ENCODE measurements at places on chromosomes 6 and 20.
A peak's percentile ranks its signal among the peaks of the same experiment; 100 is the strongest.

GRCh38 chr20:61128701-61129269, 123.3 kb upstream of the CDH4 start:
- DNase-seq: no peak

GRCh38 chr6:151904631-151905030, 97.1 kb downstream of the ESR1 start:
- no peak for DNase-seq

DNA sequence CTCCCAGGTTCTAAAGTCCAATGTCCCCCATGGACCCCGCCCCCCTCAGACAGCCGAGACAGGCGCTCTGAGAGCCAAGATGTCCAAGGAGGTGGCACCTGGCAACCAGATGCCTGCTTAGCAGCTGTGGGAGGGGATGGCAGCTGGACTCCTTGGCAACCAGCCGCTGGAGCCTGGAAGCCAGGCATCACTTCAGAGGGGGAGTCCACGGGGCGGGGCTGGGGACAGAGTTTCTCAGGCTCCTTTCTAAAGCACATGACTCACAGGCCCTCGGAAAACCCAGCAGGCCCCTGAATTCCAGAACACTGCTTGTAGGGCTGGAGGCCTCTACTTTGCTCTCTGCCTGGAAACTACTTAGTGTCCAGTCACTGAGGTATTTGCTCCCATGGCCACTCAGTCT, 51.5 kb downstream of the PREX1 start:
- no peak for DNase-seq

DNA sequence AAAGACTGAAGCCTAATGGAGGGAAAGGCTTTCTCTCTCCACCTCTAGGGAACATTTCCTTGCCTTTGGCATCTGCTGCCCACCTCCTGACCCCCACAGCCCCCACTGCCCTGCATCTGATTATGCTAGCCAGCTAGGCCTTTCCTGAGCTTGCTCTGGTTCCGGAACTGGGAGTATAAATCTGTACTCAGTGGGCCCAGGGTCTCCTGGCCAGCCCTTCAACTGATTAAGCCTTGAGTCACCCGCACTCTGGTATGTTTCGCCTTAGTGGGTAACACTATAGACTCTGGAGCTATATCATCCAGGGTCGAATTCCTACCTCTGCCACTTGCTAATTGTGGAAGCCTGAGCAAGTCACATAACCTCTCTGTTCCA, 45.6 kb upstream of the RIPOR2 start:
- no peak for DNase-seq

GRCh38 chr6:54100411-54101006, 10.7 kb upstream of the MLIP start:
- DNase-seq: no peak

DNA sequence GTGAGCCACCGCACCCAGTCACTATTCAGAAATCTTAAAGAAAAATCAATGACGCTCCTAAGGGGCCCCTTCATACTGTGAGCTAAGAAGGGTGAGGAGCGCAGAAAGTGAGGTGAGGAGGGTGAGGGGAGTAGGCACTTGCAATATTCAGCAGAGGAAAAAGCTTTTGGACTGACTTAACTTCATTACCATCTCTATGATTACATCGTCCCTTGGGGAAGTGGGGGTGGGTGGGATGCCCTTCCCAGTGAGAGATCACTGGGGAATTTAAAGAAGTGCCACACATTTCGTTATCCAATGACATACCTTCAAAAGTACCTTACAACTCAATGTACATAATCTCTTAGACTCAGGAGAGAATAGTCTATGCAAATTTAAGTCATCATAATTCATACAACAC, 46.5 kb downstream of the SMLR1 start:
- no peak for DNase-seq

- DNase-seq: no peak
Observed at GRCh38 chr6:149229096-149229495, 88.4 kb upstream of the TAB2 start.

DNA sequence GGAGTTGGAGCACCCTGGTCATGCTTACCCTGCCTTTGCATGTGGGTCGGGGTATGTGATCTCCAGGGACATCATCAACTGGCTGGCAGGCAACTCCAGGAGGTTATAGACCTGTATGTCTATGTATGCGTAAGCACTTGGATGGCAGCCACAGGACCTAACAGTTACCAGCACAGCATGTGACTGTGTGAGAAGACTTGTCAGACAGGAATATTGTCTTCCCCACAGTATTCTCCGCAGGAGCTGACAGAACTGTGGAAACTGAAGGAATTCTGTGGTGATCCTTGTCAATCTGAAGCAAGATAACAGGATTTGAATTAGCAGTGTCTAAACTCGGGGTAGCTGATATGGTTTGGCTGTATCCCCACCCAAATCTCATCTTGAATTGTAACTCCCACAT, 59.2 kb downstream of the TMEM244 start:
- no peak for DNase-seq

DNA sequence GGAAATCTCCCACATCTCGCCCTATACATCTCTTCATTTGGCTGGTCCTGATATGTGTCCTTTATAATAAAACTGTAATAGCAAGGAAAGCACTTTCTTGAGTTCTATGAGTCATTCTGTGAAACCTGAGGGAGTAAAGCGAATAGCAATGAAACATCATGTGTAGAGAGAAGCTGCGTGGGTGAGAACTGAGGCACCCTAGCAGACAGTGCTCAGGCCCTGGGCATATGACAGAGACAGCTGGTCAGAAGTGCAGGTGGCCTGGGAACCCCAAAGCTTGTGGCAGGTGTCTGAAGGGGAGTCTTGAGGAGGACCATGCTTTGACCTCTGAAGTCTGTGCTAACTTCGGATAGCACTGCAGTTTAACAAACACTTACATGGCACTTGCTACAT, 1.3 kb upstream of the BLOC1S5 start:
- peak; percentile 64 for DNase-seq

DNA sequence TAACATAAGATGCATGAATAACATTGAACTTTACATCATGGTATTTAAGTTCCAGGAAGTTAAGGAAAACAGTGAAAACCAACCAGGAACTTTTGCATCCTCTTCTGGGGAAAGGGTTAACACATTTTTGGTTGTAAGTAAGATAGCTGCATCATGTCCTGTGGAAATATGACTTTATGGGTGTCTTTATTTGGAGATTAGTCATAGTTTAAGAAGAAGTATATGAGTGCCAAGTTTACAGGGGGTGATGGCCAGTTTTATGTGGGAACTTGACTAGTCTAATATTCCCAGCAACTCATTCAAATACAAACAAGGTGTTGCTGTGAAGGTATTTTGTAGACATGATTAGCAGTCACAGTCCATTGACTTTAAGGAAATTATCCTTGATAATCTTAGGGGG, 78.0 kb downstream of the PDE10A start:
- no peak for DNase-seq
